ENCODE measurements at places on chromosomes 11 and 22.

- DNase-seq: no peak
Measured at GRCh38 chr11:778976-779954, 2.0 kb upstream of the GATD1 start.

GRCh38 chr11:57481915-57482781 lies 21.8 kb downstream of the RTN4RL2 start:
- no peak for DNase-seq

GRCh38 chr22:41687901-41688364 lies 734 bp downstream of the SNU13 start:
- DNase-seq: peak; percentile 22

- DNase-seq: no peak
Measured at GRCh38 chr11:133811850-133812685, 33.2 kb downstream of the SPATA19 start.

GRCh38 chr11:47366020-47366490 lies 12.3 kb downstream of the SPI1 start:
- no peak for DNase-seq

DNA sequence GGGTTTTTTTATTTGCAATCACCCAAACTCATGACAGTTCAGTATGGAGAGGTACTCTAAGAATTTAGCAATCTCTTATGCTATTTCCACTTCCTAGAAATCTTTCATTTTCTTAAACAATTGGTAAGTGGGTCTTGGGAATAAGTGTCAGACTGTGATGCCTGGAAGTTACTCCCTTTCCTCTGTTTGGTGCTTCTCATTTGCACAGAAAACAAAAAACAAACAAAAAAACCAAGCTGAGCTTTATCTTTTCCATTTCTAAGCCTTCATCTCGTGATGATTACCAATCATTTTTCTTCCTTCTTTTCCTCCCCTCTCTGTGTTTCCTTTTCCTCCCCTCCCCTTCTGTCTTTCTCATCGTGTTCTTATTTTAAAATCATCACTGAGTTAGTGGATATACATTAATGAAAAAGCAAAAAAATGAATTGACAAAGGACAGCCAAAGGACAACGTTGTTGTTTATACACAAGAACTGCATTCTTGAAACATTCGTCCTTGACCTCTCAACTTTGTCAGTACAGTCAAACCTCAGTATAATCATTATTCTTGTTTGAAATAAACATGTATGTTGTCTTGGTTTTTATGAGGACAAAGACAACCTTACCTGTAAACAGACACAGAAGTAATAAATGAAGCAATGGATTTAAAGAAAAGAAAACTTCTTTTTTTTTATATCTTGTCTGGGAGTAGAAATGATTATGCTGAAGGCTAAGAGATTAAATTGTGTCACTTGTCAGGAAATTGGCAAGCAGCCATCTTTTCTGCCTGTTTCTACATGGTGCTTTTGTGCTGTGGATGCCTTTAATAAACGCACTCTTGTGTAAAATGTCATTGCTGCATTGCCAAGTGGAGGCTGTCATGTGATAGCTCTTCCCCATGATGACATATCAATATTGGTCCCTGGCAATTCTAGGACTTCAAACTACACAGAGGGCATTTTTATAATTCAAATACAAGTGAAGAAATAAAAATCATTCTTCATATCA lies 803.2 kb upstream of the CCDC90B start:
- DNase-seq: no peak

- no peak for DNase-seq
Measured at GRCh38 chr11:76114238-76114637, 92.1 kb downstream of the WNT11 start.

GRCh38 chr11:102590276-102591049 lies 34.7 kb downstream of the MMP20 start:
- no peak for DNase-seq

GRCh38 chr11:17015627-17016126 lies 1.5 kb upstream of the PLEKHA7 start:
- DNase-seq: no peak

- no peak for DNase-seq
Measured at GRCh38 chr11:80317612-80318011, 876.8 kb upstream of the TENM4 start.

GRCh38 chr22:29202212-29203192 lies 3.2 kb upstream of the EMID1 start:
- peak; percentile 50 for DNase-seq

GRCh38 chr11:59418156-59418555 lies 8.1 kb downstream of the OR5A2 start:
- DNase-seq: no peak

DNA sequence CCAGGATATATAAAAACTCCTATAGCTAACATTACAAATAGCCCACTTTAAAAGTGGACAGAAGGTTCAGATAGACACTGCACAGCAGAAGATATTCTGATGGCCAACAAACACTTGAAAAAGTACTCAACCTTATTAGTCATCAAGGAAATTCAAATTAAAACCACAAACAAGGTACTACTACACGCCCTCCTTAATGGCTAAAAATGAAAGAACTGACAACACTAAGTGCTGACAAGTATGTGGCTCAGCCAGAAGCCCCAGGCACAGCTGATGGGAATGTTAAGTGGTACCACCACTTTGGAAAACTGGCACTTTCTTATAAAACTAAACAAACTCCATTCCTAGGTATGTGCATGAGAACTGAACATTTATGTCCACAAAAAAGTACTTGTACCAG lies 320.1 kb downstream of the TBC1D22A start:
- DNase-seq: no peak

GRCh38 chr11:12841946-12842630 lies 167.0 kb upstream of the RASSF10 start:
- no peak for DNase-seq

GRCh38 chr11:426851-427250 lies 12.1 kb upstream of the SIGIRR start:
- DNase-seq: no peak

DNA sequence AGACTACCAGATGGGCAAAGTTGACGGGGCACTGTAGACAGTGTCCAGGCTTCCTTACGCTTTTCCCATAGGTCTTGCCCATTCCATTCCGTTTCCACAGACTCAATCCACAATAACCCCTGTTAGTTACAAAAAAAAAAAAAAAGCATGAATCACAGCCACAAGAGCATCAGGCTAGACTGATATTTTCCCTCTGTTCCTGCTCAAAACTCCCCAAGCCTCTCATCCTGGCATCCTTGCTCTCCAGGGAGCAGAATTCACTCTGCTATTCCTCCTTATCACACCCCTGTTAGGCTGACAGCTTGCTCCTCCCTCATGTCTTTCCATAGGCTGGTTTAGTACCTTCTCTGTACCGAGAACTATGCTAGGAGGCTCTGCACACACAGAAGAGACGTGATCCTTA lies 42.2 kb downstream of the TMEM123 start:
- DNase-seq: no peak

GRCh38 chr11:63811522-63811921 lies 1.7 kb upstream of the SPINDOC start:
- DNase-seq: no peak

DNA sequence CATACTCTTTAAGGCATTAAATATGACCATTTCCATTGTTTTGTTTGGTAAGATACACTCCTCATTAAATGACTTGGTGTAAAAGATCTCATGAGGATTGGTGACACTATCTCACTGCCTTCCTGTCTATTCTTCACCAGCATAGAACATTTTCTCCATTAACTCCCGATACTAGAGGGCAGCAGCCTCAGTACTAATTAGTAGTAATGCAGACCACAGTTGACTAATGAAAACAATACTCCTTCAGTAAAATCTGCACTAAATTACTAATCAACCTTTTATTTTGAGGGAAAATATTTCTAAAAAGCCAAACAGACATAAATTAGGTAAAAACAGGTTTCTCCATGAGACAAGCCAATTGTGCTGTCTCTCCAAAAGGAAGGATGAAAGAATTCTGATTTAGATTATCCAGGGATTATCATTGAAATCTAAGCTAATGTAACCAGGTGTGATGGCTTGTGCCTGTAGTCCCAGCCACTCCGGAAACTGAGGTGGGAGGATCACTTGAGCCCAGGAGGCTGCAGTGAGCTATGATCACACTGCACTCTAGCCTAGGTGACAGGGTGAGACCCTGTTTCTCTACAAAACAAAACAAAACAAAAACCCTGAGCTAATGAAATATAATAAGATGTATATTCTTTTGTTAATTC lies 9.4 kb downstream of the PGM2L1 start:
- DNase-seq: peak; percentile 56

- DNase-seq: no peak
Measured at GRCh38 chr11:70189622-70190021, 13.5 kb upstream of the FADD start.

- DNase-seq: no peak
Measured at GRCh38 chr11:43979571-43980219, 37.3 kb downstream of the C11orf96 start.

- DNase-seq: no peak
Measured at GRCh38 chr11:2142762-2143202, 3.6 kb upstream of the IGF2 start.

- no peak for DNase-seq
Measured at GRCh38 chr11:121037016-121037415, 13.1 kb downstream of the TBCEL start.

- no peak for DNase-seq
Measured at GRCh38 chr11:69310934-69311766, 17.2 kb downstream of the MYEOV start.

GRCh38 chr22:49833340-49834007 lies 5.8 kb upstream of the BRD1 start:
- no peak for DNase-seq

GRCh38 chr11:371051-371450 lies 1.8 kb downstream of the B4GALNT4 start:
- DNase-seq: no peak

- no peak for DNase-seq
Measured at GRCh38 chr11:114080219-114080618, 20.7 kb downstream of the ZBTB16 start.

DNA sequence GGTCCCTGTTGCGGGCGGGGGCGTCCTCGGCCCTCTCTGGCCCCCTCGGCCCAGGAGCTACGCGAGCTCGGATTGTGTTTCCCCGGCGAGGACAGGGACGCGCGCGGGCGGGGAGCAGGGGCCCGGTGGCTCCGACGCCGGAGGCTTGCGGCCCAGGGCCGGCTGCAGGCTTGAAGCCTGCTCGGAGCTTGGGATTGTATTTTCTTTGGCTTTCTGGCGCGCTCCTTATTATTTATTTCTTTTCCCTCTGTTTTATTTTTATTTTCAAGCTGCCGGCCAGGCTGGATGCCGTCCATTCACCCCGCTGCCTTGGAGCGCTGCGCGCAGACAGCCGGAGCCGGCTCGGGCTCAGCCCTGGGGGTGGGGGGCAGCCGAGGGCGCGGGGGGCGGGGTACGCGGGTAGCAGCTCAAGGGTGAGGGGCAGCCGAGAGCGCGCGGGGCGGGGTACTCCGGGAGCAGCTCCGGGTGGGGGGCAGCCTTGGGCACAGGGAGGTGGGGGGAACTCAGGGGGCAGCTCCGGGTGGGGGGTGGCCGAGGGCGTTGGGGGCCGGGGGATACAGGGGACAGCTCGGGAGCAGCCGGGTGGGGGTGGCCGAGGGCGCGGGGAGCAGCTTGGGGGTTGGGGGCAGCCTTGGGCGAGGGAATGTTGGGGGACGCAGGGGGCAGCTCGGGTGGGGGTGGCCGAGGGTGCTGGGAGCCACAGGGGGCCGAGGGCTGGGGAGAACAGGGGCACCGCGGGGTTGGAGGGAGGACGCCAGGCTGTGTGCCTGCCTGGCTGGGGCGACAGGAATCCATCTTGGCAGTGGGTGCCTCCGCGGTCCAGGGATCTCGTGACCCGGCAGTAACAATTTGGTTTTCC lies 42.7 kb downstream of the KCNJ1 start:
- no peak for DNase-seq

GRCh38 chr11:76635991-76636738 lies 34.4 kb downstream of the LRRC32 start:
- no peak for DNase-seq

DNA sequence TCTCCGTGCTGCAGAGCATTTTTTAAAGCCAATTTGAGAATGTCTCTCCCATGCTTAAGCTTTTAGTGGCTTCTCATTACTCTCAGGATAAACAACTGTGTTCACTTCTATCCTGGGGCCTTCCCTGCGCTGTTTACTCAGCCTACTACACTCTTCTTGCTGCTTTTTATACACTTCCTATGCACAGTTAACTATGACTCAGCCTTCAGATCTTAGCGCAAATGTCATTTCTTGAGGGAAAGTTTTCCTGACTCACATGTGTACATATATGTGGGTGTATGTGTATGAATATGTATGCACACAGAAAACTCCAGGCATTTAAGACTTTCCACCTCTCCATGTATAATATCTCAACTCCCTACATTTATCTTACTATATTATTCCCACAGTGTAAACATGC lies 9.8 kb downstream of the THAP12 start:
- DNase-seq: no peak

DNA sequence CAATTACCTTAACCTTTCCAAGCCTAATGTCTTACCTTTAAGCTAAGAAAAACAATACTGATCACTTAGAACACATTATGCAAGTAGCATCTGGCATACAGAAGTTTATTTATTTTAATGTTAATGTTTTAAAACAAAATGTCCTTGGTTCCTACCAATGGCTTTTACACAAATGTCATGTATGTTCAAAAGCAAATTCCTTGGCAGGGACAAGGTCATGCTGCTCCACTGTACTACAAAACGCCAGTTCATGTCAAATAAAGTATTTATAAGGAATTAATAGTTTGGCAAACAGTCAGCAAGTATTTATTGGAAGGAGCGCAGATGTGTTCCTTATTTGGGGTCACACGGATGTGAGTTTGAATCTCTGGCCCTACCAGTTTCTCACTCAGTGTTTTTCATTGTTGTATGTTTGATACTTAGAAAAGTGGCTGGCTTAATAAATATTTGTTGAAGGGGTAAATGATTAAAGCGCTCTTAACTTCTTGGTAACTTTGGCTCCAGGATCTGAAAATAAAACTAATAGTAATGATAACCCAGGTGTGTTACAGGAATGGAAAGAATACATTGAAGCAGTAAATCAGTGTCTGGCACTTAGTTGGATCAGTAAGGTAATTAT lies 18.6 kb downstream of the DDI1 start:
- DNase-seq: no peak

- no peak for DNase-seq
Measured at GRCh38 chr22:49509016-49509415, 318.7 kb downstream of the BRD1 start.

GRCh38 chr11:12860827-12861226 lies 148.3 kb upstream of the RASSF10 start:
- no peak for DNase-seq
